Activated CD8-positive, alpha-beta memory T cell treated with anti-CD3 and anti-CD28 coated beads for 1 hour (primary cell): ENCODE measurements at places on chromosomes 2 and 18.

- DNase-seq = no peak
Measured at GRCh38 chr2:140013545-140014203, 1233.5 kb upstream of the NXPH2 start.

DNA sequence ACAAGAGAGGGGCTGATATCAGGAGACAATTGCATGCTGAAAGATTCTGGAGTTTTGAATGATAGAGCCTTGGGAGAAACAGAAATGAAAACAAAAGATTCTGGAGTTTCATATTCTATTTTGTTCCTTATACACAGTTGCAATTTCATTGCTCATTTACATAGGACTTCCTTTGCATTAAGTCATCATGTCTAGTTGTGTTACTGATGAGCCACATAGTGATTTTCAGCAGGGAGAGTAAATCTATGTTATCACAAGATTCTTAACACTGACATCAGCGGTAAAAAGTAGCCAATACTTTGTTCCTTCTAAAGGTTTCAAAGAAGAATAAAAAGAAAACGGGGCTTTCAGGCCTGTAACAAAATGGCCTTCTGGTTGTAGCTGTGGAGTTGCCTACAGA, 7.1 kb downstream of the ADAM17 start:
- DNase-seq = no peak

- no peak for DNase-seq
Measured at GRCh38 chr2:191486584-191487320, 191.2 kb upstream of the NABP1 start.

DNA sequence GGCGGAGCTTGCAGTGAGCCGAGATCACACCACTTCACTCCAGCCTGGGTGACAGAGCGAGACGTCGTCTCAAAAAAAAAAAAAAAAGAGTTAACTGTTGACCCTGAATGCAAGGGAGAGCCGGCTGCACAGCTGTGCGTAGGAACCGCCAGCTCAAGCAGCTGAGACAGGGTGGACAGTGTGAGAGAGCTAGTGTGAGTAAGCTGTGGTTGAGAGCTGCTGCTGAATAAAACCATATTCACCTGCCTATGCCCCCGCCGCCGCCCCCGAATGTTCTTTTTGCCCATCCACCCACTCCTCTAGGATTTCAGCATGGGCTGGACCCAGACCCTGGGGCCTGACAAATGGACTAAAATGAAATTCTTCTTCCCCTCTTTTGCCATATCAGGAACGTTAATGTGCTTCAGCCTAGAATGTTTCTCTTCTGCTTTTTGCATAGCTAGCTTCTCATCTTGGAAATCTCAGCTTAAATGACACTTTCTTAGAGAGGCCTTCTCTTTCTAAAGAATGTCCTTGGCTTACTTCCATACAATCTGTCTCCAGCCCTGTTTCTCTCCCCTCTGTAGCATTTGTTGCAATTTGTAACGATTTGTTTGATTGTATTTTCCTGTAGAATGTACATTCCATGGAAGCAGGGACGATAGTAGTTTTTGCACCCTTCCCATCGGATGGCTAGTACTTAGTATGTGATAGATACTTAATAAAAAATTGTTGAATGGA, 142.7 kb downstream of the KLHL14 start:
- no peak for DNase-seq

GRCh38 chr2:127086990-127087790, 19.8 kb downstream of the BIN1 start:
- no peak for DNase-seq

GRCh38 chr2:85935746-85936208, 47.0 kb upstream of the ST3GAL5 start:
- no peak for DNase-seq

DNA sequence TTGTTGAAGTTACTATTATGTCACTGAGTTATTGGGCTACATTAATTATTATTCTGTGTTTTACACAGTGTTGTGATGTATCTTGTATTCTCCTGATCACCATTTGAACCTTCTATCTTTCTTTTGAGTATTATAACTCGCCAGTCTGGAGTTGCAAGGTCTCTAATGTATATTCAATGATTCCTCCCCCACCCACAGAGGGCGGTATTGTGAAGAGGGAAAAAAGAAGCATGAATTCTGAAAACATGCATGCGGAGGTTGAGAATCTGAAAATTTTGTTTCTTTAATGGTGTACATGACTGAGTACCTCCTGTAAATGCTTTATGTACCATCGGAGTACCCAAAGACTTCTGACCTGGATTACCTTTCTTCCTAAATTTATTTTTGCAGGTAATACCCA, 266.6 kb downstream of the NR4A2 start:
- no peak for DNase-seq

GRCh38 chr2:1937480-1937879, 193.2 kb upstream of the PXDN start:
- DNase-seq = no peak

DNA sequence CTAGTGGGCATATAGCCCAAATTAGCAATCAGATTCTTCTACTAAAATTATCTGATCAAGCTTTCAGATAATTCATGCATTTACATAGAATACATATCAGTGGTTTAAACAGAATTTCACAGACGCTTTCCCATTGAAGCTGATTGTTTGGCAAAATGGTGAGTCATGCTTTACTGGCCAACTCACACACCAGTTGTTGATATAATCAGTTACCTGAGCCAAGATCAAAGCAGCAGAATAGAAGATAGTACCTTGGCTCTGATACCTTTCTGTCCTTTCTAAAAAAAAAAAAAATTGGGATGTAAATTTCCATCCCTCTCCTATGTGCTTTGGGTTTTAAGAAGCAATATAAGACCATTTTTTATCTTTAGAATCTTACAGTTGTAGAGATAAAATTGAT, 178.0 kb downstream of the MCFD2 start:
- DNase-seq = no peak

- no peak for DNase-seq
Measured at GRCh38 chr2:38115216-38116032, 39.5 kb upstream of the CYP1B1 start.

DNA sequence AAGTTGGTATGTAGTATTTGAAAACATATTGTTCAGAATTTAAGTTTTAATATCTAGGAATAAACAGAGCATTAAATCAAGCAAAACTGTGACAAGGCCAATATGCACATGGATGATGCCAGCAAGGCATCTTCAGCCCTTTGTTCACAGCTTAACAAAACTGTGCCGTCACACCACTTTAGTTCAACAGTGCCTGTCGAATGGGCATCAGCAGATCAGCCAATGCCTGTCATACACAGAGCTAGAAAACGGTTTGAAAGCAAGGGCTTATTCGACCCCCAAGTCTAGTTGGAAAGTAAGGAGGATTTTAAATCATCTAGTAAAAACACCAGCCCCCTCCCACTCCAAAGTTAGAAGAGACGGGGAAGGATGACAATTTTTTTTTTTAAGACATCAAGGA, 16.7 kb downstream of the ZEB2 start:
- DNase-seq = no peak

- no peak for DNase-seq
Measured at GRCh38 chr2:5915881-5916310, 223.7 kb downstream of the SOX11 start.

GRCh38 chr18:78447211-78447610, 532.4 kb upstream of the SALL3 start:
- no peak for DNase-seq

DNA sequence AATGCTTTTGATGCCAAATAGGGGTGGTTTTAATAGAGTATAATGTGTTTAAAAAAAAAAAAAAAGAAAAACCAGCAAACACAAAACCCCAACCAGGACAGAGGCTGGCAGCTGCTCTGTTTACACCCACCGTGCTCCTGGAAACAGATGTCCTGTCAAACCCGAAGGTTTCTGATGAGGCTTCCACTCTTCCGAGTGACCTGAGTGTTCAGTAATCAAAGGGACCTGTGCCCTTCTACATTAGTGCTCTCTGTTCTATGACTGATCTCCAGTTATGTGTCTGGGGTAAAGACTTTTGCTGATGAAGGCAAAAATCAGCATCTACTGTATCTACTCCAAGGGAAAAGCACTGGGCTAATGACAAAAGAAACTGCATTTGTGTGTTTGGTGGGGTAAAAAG, 3.5 kb upstream of the KLHL29 start:
- DNase-seq = no peak

GRCh38 chr2:36780231-36780839, 83.8 kb downstream of the VIT start:
- no peak for DNase-seq

DNA sequence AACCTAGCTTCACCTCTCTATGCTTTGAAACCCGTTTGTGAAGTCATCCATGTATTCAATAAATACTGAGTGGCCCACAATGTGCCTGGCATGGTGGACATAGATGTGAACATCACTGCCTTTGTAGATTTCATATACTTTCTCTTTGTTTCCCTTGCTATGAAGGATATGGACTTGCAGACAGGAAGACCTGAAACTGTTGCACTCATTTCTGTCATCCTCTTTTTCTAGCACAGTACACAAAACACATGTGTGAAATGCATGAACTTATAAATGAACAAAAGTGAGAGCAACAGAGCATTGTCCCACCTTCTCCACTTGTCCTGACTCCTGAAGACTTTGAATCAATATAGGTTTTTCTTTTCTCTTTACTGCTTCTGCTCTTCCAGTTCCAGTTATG, 249.4 kb upstream of the LINC00305 start:
- no peak for DNase-seq

DNA sequence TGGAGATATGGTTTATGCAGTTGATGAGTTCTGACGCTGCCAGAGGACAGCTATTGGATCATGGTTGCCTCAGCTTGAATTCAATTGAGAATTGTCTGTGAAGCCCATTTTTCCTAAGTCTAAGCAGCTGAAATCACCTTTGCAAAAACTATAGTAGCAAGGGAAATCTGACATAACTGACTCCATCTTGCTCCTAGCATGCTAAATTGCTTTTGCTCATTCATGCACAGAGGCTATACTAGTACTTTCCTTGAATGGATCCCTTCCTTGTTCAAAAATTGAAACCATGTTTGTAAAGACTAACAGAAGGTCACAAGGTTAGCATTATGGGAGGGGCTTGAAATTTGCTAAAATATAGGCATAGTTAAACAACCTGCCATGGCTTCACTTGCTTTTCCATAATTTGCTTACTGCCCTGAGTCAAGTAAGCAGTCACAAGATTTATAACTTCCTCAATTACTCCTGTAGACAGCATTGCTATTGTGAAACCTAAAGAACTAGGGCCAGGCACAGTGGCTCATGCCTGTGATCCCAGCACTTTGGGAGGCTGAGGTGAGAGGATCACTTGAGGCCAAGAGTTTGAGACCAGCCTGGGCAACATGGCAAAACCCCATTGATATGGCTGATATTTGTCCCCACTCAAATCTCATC, 41.2 kb downstream of the CHRNA1 start:
- no peak for DNase-seq

- DNase-seq = no peak
Measured at GRCh38 chr2:240567872-240568677, at the start of gene RNPEPL1. Gene RNPEPL1, plus strand, starts transcription at chr2:240568484. Its CDS starts 103 bp downstream, at chr2:240568587.

- DNase-seq = no peak
Measured at GRCh38 chr2:118274841-118275510, 186.7 kb downstream of the INSIG2 start.

GRCh38 chr2:174153757-174154680, 94.3 kb downstream of the OLA1 start:
- no peak for DNase-seq

GRCh38 chr2:60247471-60247870, 306.0 kb downstream of the BCL11A start:
- DNase-seq = no peak

DNA sequence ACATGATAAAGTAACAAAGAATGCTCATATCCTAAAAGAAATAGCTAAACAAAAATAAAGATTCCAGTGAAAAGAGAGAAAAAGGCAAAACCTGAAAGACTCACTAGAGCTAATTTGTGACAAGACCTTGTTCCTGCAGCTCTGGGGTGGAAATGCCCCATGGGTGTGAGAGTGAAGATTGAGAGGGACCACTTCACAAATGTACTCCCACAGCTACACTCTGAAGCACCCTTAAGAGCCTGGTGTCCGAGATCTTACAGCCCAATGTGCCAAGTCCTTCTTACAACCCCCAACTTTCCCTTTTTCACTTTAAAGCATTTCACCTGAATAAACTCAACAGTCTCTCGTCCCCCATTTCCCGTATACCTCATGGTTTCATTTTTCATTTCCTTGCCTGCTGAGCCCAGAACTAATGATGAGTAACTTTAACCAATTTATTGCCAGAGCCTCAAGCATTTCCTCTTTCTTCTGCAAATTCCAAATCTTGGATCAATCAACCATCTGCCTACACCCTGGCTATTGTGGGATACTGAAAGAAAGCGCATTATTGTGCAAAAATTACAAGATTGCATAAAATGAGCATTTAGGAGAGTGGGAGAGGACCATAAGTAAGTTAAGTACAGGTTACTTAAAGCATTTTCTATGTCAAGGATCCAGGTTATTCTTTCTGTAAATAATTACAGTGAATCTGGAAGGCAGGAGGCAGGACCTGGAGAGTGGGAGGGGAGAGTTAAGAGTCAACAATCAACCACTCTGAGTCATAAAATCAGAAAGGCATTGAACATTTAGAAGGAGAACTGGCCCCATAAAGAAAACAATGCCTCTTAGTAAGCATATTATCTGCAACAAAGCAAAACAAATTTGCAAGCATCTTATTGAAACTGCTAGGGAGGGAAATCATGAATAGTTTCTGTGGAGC, 804.4 kb upstream of the CELF4 start:
- no peak for DNase-seq

DNA sequence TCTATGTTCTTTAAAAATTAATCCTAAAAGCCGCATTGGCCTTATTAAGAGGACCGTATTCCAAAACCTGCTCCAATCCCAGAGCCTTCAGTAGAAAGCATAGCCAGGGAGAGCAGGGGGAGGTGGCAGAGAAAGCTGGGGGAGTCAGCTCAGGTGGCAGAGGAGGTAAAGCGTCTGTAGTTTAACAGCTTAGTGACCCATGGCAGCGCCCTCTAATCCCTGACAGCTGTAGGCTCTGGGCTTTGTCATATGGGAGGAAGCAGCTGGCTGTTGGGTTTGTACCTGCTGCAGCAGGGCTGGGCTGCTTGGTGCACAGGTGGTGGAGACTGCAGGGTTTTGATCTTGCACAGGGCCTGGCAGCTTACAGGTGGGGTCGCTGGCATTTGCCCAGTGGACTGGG, 50.6 kb downstream of the THNSL2 start:
- no peak for DNase-seq

DNA sequence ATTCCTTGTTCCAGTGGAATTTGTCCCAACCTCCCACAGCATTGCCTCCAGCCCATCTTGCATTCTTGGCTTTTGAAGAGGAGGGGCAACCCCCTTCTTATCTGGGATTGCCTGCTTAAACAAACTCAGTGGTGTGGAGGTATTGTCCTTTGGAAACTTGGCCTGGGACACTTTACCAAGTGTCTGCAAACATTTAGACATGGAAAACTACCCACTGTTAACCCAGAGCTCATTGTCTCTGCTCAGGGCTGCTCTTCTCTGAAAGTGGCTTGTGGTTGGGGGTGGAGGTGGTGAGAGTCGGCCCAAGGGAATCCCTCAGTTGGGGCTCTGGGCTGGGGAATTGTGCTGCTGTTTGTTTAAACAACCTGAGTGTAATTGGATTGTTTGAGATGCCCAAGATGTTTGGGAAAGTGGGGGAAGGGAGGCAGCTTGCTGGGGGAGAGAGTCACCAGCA, 178.3 kb upstream of the GATA6 start:
- no peak for DNase-seq

GRCh38 chr2:135473567-135473966, 57.5 kb downstream of the ZRANB3 start:
- DNase-seq = no peak
